GM12891 (cell line): ENCODE measurements at places on chromosomes 5 and 9.

DNA sequence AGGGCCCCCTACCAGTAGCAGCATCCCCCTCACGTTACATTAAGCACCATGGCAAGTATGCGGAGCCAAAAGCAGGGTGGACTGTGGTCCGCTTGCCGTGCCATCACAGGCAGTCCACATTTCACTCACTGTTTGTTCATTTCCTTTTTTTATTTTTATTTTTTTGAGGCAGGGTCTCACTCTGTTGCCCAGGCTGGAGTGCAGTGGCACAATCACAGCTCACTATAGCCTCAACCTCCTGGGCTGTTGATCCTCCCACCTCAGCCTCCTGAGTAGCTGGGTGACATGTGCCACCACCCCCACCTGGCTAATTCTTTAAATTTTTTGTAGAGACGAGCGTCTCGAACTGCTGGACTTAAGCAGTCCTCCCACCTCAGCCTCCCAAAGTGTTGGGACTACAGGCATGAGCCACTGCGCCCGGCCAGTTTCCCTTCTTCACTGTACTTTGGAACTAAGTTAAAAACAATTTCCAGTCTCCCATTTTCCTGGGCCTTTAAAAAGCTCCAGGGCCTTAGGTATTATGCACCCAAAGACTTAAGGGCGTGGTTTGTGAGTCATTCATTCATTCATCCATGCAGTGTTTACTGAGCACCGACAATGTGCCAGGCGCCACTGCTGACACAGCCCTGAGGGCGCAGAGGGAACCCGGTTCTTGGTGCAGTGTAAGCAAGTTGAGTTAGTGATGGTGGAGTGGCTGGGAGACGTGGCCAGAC is 19.9 kb downstream of the PRRX2 start:
- no peak for DNase-seq

GRCh38 chr9:88930716-88931115 is 60.6 kb upstream of the S1PR3 start:
- no peak for DNase-seq

GRCh38 chr9:109771087-109771486 is 8.9 kb upstream of the PALM2AKAP2 start:
- no peak for DNase-seq

- DNase-seq: peak; percentile 80
These were observed at the start of gene GALNT10 for GRCh38 chr5:154190595-154191304. TSS of gene GALNT10 (plus strand) at chr5:154190733. CDS start at chr5:154190867, 134 bp downstream.

DNA sequence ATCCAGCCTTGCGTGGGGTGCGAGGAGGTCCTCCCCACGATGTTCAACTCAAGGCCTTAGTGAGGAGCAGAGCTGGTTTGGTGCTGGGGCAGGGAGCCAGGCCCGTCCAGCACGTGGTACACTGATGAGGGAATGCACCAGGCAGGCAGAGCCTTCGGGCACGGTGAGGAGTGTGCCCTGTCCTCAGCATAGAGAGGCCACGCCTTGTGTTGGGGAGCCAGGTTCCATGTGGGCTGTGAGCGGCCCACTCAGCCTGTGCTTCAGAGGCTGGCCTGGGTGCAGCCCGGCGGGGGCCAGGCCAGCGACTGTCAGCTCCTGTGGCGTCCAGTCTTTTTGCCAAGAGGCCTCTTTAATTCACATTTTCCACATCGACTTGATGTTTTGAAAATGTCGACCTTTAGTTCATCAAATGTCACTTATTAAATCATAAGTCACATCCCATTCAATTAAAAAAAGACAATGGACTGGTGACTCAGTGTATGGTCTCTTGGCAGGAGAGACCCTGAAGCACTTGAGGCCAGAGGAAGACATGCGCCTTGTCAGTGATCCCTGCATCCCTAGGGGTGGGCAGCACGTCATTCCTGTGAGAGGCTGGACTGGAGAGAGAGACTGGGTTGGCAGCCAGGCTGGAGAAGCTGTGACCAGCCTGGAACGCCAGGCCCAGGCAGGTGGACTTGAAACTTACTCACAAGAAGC is 21.7 kb downstream of the ERGIC1 start:
- no peak for DNase-seq
